ENCODE measurements at places on chromosomes 7 and 10.

DNA sequence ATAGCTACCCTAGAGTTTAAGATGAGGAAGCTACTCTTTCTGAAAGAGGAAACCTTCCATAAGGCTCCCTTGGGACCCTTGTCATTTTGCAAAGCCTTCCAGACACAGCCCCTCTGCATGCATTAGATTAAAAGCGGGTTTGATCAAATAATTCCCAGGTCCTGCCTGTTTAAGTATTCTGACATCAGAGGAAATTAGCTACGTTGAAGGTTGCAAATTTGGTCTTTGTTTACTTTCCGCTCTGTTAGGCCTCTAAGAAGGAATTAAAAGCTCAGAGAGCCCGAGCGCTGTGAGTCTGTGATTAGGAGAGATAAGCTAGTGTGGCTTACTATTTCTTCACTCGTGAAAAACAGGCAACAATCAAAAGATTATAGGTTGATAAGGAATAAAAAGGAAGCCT, 1.4 kb upstream of the THSD7A start:
- DNase-seq = no peak

DNA sequence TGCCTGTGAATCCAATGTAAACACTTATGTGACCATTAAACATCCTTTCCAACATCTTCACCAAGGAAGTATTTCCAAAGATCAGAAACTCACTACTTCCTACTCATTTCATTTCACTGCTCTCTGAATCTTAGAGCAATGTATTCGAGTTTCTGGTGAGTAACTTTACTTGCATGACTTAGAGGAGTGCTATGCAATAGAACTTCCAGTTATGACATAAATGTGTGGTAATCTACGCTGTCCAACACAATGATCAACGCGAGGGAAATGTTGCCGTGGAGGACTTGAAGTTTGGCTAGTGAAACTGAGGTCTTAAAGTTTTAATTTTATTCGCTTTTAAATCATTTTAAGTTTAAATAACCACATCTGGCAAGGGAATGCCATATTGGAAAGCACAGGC, 1326.3 kb downstream of the XPNPEP1 start:
- no peak for DNase-seq

GRCh38 chr10:92990615-92991014, 70.0 kb upstream of the CYP26C1 start:
- DNase-seq = no peak

DNA sequence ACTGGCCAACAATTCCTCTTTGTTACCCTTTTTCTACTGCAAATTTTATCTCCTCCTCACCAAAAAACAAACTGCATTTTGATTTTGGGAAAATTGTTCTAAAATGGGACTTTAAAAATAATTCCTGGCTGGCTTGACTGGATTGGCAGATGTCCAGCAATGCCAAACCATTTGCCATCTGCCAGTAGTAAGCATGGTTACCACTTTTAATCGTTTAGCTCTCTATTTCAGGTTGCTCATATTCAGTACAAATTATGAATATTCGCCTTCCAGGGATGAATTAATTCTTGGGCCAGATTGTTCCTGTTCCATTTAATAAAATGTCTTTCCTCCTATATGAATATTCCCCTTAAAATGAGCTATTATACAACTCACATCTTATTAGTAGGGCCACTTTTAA, 35.7 kb downstream of the SMNDC1 start:
- DNase-seq = no peak

DNA sequence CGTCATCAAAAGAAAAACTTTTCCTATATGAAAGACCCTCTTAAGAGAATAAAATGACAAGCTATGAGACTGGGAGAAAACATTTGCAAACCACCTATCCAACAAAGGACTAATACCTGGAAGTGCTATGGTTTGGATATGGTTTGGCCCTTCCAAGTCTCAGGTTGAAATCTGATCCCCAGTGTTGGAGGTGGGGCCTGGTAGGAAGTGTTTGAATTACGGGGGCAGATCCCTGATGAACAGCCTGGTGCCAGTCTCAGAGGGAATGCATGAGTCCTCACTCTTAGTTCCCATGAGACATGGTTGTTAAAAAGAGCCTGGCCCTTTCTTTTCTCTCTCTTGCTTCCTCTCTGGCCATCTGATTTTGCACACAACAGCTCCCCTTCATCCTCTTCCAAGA, 6.3 kb downstream of the ALDH18A1 start:
- no peak for DNase-seq

GRCh38 chr10:3477683-3478082, 305.1 kb upstream of the PITRM1 start:
- DNase-seq = no peak

DNA sequence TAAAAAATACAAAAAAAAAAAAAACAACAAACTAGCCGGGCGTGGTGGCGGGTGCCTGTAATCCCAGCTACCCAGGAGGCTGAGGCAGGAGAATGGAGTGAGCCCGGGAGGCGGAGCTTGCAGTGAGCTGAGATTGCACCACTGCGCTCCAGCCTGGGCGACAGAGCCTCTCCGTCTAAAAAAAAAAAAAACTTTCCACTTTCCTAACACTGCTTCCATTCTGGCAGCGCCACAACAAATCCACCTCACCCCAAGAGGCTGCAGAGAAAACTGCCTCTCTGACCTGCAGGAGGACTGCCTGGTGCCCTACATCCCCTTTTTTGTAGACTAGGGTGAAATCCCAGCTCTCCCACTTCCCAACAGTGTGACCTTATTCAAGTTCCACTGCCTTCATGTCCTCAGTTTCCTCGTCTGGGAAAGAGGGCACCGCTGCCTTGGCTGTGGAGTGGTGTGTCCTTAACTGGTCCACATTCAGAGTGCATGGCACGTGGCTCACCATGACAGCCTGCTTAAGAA, 2.6 kb upstream of the MBL2 start:
- no peak for DNase-seq

- DNase-seq = no peak
Observed at GRCh38 chr7:116365797-116366196, 133.7 kb upstream of the CAV2 start.

- DNase-seq = no peak
Observed at GRCh38 chr10:53491774-53492173, 719.2 kb upstream of the MBL2 start.

DNA sequence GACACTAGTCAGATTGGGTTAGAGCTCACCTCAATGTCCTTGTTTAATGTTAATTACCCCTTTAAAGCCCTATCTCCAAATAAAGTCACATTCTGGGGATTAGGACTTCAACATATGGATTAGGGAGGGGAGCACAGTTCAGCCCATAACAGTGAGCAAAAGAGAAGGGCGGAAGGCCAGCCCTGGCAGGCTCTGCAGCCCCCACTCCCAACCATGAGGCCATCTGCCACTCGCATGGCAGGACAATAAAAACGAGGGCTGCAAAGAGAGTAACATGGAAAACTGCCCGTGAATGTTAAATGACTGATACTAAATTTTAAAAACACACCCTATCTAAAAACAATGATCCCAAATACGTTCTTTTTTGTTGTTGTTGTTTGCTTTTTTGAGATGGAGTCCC, 38.7 kb downstream of the RGS10 start:
- DNase-seq = no peak

- no peak for DNase-seq
Observed at GRCh38 chr7:35253710-35254495, at the start of gene TBX20. Gene TBX20, minus strand, starts transcription at chr7:35254100. Its CDS starts 480 bp downstream, at chr7:35253620.

DNA sequence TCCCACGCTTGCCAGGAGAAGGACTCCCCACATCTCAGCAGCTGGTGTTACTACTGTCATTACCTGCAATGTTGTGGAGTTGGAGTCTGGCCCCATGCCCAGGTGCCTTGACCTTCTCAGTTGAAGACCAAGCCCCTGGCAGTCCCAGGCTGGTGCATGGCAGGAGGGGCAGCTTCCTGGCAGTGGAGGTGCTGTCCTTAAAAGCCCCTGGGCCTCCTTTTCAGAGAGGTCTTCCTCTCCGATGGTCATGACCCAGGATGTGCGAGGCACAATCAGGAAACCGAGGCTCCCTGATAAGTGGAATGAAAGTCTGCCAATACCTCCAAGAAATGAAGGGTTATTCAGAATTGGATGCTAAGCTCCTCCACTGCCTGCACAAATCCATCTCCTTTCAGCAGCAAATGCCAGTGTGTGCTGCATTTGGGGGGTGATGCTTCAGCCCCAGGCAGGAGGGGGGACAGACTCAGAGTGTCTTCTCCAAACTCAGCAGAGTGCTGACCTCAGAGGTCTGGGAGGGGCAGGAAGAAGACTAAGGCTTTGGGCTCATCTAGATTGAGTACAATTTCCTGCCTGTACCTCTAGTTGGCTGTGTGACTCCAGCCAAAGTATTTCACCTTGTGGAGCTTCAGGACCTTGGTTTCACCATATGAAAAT, 97.0 kb upstream of the DDC start:
- no peak for DNase-seq

DNA sequence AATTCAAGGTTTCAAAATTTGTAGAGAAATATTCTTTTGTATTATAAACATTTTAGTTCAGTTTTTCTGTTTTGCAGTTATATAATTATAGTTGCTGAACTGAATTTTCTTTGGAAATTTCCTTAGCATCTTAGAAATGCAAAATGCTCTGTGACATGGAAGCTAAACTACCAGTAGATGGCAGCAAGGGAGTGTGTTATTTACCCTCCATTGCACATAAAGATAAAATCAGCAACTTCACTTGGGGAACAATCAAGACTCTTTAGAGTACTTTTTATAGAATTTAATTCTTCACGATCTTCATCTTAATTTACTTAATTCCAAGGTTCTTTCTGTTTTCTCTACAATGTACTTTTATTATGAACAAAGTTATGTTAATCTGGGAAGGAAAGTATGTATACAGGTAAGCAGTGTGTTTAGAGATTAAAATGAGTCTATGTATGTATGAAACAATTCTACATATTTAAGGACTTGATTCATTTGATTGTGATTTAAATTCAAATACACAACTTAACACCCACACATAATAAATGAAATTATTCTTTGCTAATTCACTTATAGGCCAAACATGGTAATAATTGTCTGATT, 404.2 kb downstream of the THSD7A start:
- no peak for DNase-seq

DNA sequence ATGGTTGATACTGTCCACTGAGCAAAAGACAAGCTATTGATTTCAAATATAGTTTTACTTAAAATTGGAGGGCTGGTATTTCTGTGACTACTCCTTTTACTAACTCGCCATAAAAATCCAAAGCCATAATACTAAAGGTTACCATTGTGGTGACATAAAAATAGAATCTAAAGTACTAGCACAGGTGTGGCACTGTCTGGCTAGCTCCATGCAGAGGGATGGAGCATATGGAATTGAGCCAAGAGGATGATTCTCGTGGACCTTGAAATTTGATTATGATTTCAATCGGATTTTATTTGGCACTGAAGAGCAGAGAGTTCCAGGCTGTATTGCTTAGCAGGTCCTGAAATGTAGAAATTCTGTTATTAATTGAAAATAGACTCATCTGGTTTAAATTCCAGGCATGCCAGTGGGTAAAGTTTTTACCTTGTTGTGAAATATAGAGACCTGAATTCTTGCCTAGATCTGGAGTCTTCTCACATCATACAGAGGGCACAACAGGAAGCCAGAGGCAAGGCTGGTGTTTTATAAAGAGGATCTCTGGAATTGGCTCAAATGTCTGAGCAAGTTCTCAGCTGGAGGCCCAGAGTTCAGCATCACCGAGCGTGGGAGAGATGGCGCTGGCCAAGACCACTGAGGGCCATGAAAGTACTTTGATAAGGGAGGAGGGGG, 29.9 kb upstream of the DLD start:
- DNase-seq = no peak

DNA sequence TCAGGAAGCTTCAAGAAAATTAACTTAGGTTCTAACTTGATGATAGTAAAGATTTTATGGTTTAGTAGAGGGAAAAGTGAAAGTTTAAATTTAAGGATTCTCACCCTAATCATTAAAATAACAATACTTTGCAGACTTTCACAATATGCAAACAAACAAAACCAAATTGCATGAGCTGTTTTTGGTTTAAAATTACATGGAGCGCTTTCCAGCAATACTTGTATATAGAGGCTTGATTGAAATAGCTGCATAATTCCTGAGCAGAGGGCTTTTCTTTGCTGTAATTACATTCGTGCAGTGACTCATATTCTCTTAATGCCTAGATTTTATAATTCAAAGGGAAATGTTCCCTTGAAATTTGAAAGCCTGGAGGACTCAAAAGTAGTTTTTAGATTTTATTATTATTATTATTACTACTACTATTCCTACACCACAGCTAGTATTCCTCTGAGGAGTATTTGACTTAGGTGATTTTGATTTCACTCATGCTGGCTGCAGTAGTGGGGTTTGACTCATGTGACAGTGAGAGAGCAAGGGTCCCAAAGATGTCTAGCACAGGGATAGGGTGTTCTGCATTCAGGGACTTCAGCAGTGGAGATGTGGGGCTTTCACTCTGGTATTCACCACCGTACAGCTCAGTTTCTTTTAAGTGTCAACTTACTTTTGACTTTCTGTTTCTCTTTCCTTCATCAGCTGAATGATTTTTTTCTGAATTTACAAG, 138.1 kb downstream of the ADAM22 start:
- no peak for DNase-seq
